Mammary epithelial cell (primary cell): ENCODE measurements at places on chromosomes 7 and 10. TPM values are rescaled to one million over a fixed set of nuclear protein-coding genes. Genes with fewer than 3 reads are reported as not detected.

- DNase-seq, result peak; percentile 32
Observed at GRCh38 chr7:133230591-133231194, 22.2 kb upstream of the EXOC4 start.

The OPN4 gene
- total RNA-seq, result not detected

GRCh38 chr10:49132362-49132737 lies 1.5 kb downstream of the FAM170B start:
- no peak for DNase-seq

DNA sequence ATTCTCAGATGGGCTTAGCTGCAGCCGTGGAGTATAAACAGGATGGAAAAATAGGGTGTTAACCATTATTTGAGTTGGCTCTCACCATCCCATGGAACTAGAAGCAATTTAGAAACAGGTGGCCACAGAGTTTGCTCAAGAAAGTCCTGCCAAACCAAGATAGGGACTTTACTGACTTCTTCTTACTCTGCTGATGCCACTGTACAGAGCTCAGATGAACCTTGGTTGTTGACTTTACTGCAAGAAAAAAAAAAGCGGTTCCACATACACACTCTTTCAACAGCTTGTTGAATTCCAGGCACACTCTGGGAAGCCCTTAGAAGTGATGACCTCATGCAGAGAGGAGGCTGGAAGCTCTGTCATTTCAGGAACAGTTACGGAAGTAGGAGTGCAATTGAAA lies 753.4 kb downstream of the NRG3 start:
- no peak for DNase-seq

DNA sequence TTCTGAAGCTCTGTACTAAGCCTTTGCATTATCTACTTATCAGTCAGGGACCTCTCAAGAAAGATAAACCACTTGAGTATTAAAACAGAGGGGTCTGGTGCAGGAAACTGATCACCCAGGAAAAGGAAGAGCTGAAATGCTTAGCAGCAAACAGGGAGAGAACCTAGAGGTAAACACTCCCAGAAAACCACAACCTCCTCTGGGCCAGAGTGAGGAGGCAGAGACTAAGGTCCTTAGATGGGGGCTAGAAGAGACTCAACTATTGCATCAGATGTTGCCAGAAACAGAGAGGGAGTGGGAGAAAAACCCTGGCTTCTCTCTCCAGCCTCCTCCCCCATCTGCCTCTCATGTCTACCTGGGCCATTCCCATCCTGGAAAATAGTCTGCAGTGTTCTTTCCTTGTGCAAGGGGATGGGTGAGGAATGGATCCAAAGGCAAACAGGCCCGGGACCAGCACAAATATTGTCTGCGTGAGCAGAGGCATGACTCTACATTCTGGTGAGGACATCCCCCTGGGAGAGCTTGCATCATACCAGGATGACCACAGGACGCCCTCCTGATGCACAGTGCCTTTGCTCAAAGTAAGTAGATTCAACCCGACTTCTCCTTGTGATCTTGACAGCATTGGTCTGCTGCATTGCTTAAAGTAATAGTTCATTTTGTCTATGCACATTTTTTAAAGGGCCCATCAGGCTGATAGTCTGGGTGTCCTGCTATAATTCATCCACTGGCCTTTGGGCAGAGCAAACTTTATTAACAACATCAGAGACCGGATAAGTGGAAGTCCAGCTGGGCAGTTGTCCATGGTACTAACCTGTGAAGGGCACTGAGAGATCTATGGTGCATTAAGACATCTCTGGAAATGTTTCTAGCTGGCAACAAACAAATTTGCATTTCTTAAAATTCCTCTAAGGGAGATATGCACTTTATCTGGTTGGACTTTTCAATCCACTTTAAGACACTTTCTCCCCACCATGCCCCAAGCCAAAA lies 22.4 kb upstream of the ODAD2 start:
- no peak for DNase-seq

- DNase-seq, result peak; percentile 9
Observed at GRCh38 chr10:21020545-21020944, 123.4 kb upstream of the NEBL start.

DNA sequence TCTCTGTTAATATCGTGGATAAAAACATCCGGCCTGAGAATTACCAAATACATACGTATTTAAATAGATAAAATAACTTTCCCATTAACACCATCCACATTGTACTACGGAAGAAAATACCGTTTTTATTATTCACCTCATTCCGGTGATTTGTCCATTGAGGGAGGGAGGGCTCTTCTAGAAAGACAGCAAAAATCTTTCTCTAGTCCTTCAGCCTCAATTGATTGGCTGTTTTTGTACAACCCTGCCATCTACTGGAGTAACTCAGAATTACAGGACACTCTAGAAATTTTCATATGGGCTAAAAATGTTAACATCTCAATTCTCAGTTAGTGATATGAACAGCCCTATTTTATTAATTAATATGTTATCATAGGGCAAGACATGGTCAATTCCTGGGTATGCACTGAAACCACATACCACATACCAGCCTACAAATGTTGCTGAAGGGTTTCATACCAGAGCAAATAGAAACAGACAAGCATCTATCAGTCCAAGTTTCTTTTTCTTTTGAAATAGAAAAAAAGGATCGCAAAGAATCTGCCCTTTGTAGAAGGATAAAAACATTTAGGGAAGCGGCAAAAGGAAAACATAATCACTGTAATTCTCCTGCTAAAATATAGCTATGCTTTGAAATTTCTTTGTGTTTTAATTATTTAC lies 55.8 kb upstream of the CDCA7L start:
- DNase-seq, result peak; percentile 71
